H4 (cell line): ENCODE measurements at places on chromosomes 12 and 14. TPM values are rescaled to one million over a fixed set of nuclear protein-coding genes. Genes with fewer than 3 reads are reported as not detected.

GRCh38 chr12:40561395-40561966 lies 130.8 kb upstream of the CNTN1 start:
- no peak for DNase-seq

DNA sequence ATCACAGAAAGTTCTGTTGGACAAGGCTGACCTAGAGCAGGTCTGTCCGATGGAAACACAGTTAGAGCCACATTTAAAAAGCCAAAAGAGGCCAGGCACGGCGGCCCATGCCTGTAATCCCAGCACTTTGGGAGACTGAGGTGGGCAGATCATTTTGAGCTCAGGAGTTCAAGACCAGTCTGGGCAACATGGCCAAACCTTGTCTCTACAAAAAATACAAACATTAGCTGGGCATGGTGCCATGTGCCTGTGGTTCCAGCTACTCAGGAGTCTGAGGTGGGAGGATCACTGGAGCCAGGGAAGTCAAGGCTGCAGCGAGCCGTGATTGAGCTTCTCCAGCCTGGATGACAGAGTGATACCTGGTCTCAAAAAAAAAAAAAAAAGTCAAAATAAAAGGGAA lies 14.9 kb downstream of the UBE3B start:
- peak; percentile 52 for DNase-seq

GRCh38 chr14:50791201-50791600 lies 39.8 kb downstream of the NIN start:
- no peak for DNase-seq

GRCh38 chr14:92903359-92903758 lies 19.6 kb upstream of the CHGA start:
- no peak for DNase-seq

The KRT74 gene
- not detected in 2 replicates for total RNA-seq

DNA sequence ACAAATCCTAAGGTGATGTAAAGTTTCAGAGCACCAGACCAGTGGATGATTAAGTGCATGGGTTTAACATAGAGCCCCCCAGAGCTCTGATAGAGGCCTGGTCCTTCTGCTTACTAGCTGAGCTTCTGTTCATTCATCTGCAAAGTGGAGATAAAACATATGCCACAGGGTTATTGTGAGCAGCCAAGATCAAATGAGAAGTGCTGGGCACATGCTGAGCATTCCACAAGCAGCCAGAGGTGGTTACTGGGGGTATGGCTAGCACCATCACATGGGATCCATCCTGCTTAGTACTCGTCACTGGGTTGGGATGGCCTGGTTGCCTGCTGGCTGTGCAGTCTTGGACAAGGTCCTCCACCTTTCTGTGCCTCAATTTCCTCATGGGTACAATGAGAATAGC lies 18.0 kb upstream of the SMUG1 start:
- no peak for DNase-seq

GRCh38 chr14:68355415-68355814 lies 437.5 kb downstream of the ZFP36L1 start:
- no peak for DNase-seq

DNA sequence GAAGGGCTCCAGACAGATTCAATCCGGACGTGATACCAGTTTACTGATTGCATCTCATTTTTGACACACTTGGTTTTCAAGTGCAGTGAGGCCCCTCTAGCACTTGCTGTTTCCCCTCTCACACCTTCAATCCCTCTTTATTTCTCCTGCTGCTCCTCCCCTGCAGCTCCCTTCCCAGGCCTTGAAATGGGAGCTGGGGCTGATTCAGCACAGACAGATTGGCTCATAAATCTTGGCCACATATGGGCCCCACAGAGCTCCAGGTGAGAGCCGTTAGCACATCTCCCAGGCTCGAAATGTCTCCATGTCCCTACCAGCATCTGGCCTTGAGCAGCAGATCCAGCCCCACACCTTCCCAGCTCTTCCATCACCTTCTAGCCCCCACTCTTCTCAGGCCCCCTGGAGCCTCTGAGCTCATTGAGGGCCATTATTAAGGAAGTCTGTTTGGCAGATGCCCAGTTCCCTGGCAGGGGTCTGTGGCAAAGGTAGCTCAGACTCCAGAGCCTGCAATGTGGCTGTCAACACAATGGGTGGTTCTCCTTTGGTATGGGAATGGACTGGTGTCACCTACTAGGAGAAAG lies 220.3 kb upstream of the FKBP4 start:
- DNase-seq, result no peak

The WSB2 gene
- total RNA-seq, result 138 and 178 TPM in 2 replicates

The OR6C6 gene
- not detected in 2 replicates for total RNA-seq

GRCh38 chr14:53491256-53491883 lies 338.2 kb upstream of the DDHD1 start:
- DNase-seq, result no peak

The TUNAR gene
- total RNA-seq, result not detected in 2 replicates

- no peak for DNase-seq
Measured at GRCh38 chr14:100498068-100498467, 89.1 kb downstream of the BEGAIN start.

DNA sequence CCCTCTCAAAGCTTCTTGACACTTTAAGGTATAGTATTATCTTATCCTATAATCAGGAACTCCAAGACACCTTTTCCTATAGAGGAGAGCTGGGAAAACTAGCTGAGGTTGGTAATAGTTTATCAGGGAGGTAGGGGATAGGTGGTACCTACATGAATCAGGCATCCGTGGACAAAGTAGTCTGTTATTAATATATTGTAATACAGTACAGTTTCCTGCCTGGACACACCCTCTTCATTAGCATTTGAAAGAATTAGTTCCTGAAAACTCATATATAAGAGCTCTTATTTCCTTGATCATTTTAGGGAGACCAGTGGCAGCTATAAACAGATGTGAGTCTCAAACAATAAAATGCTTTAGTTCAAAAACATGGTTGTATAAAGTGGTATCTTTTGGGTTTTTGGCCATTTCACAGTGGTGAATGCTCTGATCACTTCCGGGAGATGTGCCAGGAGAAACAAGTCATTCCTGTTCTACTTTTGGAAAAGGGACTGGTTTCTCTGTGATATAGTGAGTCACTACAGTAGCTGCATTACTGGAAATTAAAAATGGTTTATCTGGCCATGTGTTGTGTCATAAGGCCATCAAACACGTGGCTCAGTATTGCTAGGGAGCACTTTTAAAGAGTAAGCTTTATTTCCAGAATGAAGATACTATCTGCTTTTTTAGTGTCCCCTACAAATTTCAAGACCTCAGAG lies 98.1 kb downstream of the KLRB1 start:
- DNase-seq, result peak; percentile 34

DNA sequence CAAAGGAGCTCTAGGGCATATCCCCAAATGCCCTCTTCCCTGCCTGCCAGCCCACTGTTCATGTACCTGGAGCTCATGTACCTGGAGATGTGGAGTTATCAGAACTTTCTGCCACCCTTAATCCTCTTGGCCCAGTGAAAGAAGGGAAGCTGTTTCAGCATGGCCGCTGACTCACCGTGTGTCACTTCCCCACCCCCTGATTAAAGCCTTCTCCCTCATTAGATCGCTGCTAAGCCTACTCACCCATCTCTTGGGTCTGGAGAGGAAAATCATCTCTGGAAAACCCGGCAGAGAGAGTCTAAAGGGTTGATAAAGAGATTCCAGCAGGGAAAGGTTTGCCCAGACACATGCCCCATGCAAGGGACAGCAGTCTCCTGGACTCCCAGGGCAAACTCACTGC lies 4.5 kb upstream of the LTBP2 start:
- peak; percentile 50 for DNase-seq

DNA sequence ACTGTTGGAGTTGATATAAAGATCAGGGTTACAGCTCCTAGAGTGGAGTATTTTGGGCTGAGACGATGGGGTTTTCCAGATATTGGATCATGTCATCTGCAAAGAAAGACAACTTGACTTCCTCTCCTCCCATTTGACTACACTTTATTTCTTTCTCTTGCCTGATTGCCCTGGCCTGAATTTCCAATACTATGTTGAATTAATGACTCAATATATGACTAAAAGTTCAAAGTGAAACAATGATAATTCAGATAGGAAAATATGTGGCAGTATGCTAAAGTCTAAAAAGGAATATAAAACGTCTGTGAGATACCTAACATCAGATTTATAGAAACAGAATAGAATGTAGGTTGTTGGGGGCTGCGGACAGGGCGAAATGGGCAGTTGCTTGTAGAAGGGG lies 72.2 kb downstream of the BHLHE41 start:
- no peak for DNase-seq

The FAM186B gene
- 0.39 and 3.8 TPM in 2 replicates for total RNA-seq

The ANO4 gene
- 1.7 and 1.8 TPM in 2 replicates for total RNA-seq

GRCh38 chr12:19129122-19129485 lies 429 bp upstream of the PLEKHA5 start:
- no peak for DNase-seq

DNA sequence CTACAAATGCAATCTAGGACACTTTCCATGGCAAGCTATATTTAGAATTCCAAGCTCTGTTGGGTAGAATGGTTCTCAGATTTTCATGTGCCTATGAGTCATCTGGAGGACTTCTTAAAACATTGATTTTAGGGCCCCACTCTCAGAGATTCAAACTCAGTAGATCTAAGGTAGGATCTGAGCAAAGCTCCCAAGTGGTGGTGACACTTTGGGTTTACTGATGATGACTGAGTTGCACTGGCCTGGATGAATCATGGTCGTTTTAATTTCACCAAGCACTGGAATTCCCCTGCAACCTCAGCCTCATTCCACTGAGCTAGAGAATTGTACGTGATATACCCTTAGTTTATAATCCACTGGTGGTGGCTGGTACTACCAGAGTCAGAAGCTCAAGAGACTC lies 86.5 kb downstream of the PPM1H start:
- peak; percentile 67 for DNase-seq

The USP44 gene
- total RNA-seq, result 0.06 TPM in 1 of 2 replicates, not detected in the other

DNA sequence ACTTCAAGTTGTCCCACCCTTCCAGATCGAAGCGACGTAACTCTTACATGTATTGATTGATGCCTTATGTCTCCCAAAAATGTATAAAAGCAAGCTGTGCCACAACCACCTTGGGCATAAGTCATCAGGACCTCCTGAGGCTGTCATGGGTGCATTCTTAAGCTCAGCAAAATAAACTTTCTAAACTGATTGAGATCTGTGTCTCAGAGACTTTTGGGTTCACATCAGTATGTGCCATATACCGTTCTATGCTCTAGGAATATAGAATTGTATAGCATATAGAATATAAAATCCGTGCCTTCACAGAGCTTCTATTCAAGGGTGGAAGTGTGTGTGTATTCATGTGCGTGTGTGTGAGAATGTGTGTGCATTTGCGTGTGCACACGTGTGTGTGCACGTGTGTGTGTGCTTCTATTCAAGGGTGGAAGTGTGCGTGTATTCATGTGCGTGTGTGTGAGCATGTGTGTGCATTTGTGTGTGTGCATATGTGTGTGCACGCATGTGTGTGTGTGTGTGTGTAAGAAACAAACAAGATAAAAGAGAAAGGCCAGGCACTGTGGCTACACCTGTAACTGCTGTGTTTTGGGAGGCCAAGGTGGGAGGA lies 11.5 kb upstream of the STX2 start:
- DNase-seq, result no peak

DNA sequence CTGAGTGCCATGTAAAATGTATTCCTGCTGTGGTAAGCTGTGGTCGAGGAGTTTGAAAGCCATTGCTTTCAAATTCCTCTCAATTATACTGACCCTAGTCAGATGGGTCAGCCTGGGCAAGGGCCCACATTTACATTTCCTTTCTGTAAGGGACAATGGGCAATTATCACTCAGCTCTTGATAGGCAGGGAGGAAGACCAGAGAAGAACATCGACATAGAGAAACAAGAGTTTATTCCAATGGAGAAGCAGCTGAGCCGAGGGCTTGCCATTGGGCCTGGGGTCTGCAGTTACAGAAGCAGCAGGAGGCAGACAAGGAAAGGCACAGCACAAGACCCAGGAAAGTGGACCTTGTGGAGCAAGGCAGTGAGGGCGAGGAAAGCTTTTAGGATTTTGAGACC lies 9.7 kb downstream of the NRIP2 start:
- DNase-seq, result no peak

DNA sequence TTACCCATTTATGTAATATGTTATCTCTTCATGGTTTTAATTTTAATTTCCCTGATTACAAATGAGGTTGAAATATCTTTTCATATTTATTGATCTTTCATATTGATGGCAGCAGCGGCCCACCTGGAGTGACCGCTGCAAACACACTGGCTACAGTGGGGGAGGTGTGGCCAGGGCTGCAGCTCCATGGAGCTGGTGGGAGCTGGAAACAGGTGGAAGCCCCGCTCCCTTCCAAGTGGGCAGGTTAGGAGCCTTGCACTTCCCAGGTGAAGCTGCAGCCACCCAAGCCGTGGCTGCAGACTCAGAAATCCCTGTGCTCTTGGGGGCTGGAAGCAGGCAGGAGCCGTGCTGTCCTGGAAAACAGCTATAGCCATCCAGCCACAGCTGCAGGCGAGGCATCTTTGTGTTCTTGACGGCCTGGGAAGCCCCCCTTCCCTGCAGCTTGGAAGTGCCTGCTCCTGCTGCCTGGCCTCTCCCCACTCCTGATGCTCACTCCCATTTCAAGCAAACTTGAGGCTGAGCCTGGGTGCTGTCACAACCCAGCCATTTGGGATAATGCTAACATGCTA lies 201.1 kb downstream of the TMEM117 start:
- DNase-seq, result no peak

The CPSF6 gene
- total RNA-seq, result 22.4 and 25.3 TPM in 2 replicates

GRCh38 chr14:49056021-49056420 lies 530.2 kb downstream of the RPS29 start:
- no peak for DNase-seq

GRCh38 chr12:43669373-43669772 lies 89.2 kb downstream of the PUS7L start:
- DNase-seq, result no peak
